Mesothelial cell of epicardium (in vitro differentiated cells): ENCODE measurements at places on chromosomes 12 and 14.

GRCh38 chr14:48614003-48614402 lies 938.6 kb upstream of the MDGA2 start:
- no peak for DNase-seq

DNA sequence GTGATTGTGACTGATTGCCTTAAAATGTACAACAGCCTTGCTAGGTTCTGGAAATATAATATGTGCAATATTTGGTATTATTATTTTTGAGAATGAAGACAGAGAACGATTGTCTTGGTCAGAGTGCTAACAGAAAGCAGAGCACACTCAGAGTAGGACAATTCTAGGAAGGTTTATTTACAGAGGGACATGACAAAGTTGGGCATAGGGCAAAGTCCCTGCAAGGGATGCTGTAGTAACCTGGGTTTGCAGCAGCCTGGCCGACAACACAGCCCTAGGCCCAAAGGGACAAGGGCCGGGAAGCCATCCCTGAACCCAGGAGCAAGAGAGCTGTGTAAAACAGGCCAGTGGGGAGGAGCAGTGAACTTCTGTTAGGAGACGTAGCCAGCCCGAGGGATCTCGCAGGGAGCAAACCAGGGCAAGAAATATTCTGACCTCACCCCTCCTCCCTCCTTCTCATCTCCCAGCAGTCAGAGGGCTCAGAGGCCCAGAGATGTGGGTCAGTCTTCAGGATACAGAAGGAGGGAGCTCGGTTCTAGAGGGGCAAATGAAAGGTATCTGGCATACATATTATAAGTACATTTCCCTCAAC lies 51.0 kb upstream of the FERMT2 start:
- DNase-seq, result no peak

- DNase-seq, result no peak
These were observed 2.7 kb upstream of the CLEC6A start for GRCh38 chr12:8453021-8453513.

GRCh38 chr12:50038336-50038735 lies 13.0 kb upstream of the RACGAP1 start:
- DNase-seq, result no peak

- no peak for DNase-seq
These were observed 35.5 kb upstream of the TSPAN9 start for GRCh38 chr12:3041558-3042164.

DNA sequence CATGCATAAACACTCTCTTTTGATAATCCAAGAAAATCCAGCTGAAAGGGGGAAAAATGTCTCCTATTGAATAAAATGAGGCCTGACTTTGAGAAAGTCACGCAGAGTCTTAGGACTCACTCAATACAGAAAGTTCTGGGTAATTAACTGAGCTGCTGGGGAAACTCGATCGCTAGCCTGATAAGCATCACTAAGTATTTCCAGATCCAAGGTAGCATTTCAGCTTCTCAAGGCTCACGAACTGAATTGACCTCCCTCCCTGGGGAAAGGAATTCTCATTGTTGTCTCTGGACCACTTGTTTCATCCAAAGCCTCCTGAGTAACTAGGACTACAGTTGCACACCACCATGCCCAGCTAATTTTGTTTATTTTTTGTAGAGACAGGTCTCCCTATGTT lies 13.8 kb upstream of the ANAPC5 start:
- no peak for DNase-seq

GRCh38 chr14:96790186-96790585 lies 7.0 kb upstream of the VRK1 start:
- no peak for DNase-seq

DNA sequence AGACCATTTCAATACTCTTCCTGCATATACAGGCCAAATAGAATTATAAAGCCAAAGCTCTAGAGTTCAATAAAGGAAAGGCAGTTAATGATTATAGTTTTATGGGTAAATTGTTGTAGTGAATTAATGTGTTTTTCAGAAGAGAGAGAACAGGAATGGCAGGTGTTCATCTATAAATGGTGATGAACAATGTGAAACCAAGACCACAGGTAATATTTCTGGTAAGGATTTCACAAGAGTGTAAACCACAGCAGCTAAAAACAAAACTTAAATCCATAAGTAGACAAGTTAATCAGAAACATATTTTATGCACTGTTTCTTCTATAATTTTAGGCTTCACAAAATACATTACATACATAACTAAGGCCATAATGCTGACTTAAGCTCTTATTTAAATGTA lies 204.4 kb downstream of the SYT1 start:
- no peak for DNase-seq

- peak; percentile 46 for DNase-seq
These were observed 3.1 kb downstream of the LRFN5 start for GRCh38 chr14:41609704-41610183.
